ENCODE measurements at places on chromosomes 2 and 18.

GRCh38 chr2:106572541-106573450 lies 85.6 kb downstream of the CD8B2 start:
- no peak for DNase-seq

DNA sequence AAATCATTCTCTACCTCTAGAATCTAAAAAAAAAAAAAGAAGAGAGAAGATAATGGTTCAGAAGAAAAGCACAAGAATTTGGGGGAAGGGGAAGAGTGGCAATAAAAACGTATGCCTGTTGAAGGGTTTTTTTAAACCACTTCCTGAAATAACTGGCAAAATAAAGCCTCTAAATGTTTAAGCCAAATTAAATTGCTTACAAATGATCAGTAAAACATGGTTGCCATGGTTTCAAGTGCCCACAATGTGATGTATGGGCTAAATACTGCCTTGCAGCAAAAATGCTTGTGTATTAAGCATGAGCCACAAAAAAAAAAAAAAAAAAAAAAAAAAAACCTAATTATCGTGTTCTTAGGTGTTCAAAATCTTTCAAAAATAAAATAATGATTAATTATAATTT lies 60.8 kb downstream of the RBM43 start:
- no peak for DNase-seq

DNA sequence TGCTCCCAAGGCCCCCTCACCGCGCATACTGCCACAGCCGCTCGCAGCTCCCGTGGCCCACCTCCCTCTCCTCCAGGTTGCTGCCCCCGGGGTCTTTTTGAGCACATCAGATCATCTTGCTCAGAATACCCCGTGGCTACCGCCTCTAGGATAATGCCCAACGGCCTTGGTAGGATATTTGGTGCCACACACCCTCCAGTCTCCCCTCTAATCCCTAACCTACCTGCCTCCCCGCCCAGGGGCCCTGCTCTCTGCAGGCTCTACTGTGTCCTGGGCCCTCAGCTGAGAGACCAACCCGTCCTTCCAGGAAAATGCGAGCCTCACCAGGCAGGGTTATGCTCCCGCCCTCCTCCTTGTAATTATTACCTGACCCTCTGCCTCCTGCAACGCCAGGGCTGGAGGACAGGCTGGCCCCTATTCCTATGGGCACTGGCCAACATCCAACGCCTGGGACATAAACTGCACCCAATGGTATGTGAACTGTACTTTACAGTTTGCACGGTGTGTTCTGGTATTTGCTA lies 1.5 kb upstream of the MTCL1 start:
- DNase-seq: no peak

GRCh38 chr18:75041586-75041985 lies 167.4 kb downstream of the PTGR3 start:
- peak; percentile 48 for DNase-seq

GRCh38 chr2:75403991-75404428 lies 156.7 kb downstream of the EVA1A start:
- peak; percentile 47 for DNase-seq

- no peak for DNase-seq
Observed at GRCh38 chr2:225137971-225138370, 95.7 kb upstream of the DOCK10 start.

- DNase-seq: no peak
Observed at GRCh38 chr18:75257605-75258004, 47.0 kb downstream of the TSHZ1 start.

DNA sequence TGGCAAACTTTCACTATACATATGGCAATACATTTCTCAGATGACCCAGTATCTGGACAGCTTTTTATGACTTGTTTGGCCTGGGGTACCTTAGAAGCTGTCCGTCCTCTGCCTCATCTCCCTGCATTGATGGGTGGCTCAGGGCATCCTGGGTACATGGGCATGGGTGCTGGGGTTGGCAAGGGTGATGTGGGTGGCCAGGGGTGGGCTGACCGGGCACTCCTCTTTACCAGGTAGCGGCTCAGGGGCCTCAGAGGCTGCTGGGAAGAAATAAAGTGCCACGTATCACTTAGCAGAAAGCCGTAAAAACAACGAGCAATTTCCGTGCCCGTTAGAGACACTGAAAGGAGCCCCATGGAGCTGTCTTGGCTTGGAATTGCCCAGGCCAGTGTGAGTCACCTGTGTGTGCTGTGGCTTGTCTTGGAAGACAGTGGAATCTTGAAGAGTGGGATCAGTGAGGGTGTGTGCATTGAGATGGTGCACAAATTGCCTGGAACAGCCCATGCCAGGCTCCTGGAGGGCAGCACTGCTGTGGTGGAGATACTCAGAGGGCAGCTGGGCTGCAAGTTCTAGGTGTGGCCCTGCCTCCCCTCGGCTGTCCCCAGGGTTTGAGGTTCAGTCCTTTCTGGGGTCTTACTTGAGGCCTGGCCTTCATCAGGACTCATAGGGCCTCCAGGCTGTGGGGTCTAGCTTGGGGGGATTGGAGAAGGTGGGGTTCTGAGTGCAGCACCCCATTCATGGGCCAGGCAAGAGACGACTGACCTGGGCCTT lies 88.8 kb downstream of the FHOD3 start:
- DNase-seq: no peak

GRCh38 chr2:54652540-54652939 lies 70.9 kb upstream of the EML6 start:
- DNase-seq: no peak

- DNase-seq: peak; percentile 75
Observed at GRCh38 chr2:85584354-85584856, at the start of gene VAMP5. TSS of gene VAMP5 (plus strand) at chr2:85584431. CDS start at chr2:85584491, 60 bp downstream.

- DNase-seq: no peak
Observed at GRCh38 chr2:59540864-59541263, 1012.6 kb downstream of the BCL11A start.
